ENCODE measurements at places on chromosomes 16 and 17.

- no peak for DNase-seq
These were observed 85.3 kb downstream of the ENGASE start for GRCh38 chr17:79159926-79160325.

GRCh38 chr16:70254965-70255286 is 3.2 kb upstream of the EXOSC6 start:
- DNase-seq: no peak

GRCh38 chr16:50126183-50126582 is 26.9 kb upstream of the TENT4B start:
- DNase-seq: no peak

DNA sequence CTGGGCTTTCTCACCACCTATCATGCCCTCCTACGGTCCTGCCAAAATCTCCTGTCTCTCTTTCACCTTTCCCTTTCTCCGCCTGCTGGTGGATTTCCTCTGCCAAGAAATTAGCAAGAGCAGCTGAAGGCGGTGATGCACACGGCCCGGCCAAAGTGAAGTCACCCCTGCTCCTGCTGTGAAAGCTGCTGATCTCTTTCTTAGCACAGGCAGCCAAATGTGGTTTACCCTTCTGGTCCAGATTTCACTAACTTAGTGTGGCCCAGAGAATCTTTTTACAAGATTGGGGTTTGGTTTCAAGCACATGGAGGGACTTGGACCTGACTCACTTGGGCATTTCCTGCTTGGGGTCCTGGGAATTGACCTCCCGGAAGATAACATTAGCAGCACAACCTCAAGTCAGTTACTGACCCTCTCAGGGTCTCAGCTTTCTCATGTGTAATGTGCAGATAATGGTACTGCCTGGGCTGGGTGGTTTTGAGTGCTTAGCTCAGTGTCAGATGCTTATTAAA is 155.7 kb downstream of the SOCS1 start:
- no peak for DNase-seq

- DNase-seq: peak; percentile 66
These were observed 52.8 kb downstream of the SDK2 start for GRCh38 chr17:73591296-73592078.

- no peak for DNase-seq
These were observed 50.6 kb downstream of the BAHCC1 start for GRCh38 chr17:81445642-81446503.
